Mesothelial cell of epicardium (in vitro differentiated cells): ENCODE measurements at places on chromosomes 7 and 10. TPM values are rescaled to one million over a fixed set of nuclear protein-coding genes. Genes with fewer than 3 reads are reported as not detected.

DNA sequence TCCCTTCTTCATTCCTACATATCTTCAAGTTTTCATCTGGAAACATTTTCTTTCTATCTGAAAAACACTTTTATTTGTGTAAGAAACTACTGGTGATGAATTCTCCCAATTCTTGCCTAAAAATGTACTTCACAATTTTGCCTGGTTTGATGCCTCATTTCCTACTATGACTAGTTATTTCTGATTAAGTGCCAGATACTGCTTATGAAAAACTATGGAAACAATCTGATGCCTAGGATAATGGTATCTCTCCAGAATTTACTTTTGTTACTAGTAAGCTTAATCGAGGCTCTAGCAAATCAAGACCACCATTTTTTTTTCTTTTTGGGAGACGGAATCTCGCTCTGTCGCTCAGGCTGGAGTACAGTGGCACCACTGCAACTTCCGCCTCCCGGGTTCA lies 31.3 kb downstream of the CACUL1 start:
- H3K27ac ChIP-seq, result no peak overlapping the region
- no peak for DNase-seq
- H3K4me1 ChIP-seq, result peaks cover 15% of the 10 kb centered on the region
- no peaks in the 10 kb centered on the region for H3K27me3 ChIP-seq
- peaks cover 2% of the 10 kb centered on the region for H3K36me3 ChIP-seq
- no peak overlapping the region for H3K4me3 ChIP-seq

GRCh38 chr7:106887421-106887820 lies 22.3 kb downstream of the PIK3CG start:
- H3K4me3 ChIP-seq, result no peak overlapping the region
- no peaks in the 10 kb centered on the region for H3K36me3 ChIP-seq
- DNase-seq, result no peak
- peaks cover 3% of the 10 kb centered on the region for H3K4me1 ChIP-seq
- H3K27ac ChIP-seq, result no peak overlapping the region

AKR1D1 gene
- total RNA-seq, result not detected in 3 replicates

DKK1 gene
- total RNA-seq, result 12.7 to 13.3 TPM (median 13.0 TPM) in 3 replicates

DNA sequence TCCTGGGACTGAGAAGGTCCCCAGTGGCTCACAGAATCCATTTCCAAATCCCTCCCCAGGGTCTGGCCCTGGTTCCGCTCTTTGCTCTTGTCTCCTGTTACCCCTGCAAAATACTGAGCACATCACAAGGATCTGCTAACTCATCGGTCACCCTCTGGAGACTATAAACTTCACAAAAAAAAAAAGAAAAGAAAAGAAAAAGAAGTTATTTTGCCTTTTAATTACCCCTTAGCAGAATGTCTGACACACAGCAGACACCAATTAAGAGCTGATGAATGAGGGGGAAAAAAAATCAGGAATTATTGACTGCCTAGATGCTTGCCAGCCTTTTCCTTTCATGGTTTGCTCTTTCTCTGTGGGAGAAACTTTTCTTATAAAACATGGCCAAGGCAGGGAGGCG lies 578.7 kb downstream of the GRID1 start:
- H3K36me3 ChIP-seq, result no peaks in the 10 kb centered on the region
- peaks cover 22% of the 10 kb centered on the region for H3K4me1 ChIP-seq
- no peak overlapping the region for H3K27ac ChIP-seq
- H3K27me3 ChIP-seq, result no peaks in the 10 kb centered on the region
- DNase-seq, result no peak

DNA sequence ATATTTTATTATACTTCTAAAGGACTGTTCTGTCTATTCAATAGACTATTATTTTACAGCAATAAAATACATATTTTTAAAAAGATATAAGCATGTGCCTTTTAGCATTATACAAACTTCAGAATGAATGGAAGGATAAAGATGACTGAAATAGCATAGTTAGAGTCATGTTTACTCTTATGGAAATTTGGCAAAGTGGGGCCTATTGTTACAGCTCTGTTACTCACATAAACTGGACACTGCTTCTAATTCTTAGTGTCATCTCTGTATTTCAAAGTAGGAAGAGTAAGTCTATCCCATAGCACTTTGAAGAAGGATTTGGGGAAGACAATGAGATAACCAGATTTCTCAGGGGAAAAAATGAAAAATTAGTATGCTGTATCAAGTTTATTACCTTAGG lies 168.2 kb downstream of the SKAP2 start:
- DNase-seq, result no peak
- H3K4me1 ChIP-seq, result peaks cover 38% of the 10 kb centered on the region
- no peak overlapping the region for H3K4me3 ChIP-seq
- H3K27ac ChIP-seq, result no peak overlapping the region
- no peaks in the 10 kb centered on the region for H3K27me3 ChIP-seq
- H3K36me3 ChIP-seq, result no peaks in the 10 kb centered on the region

- no peak for DNase-seq
- no peaks in the 10 kb centered on the region for H3K27me3 ChIP-seq
- no peak overlapping the region for H3K4me3 ChIP-seq
- H3K4me1 ChIP-seq, result peaks cover 36% of the 10 kb centered on the region
- no peak overlapping the region for H3K27ac ChIP-seq
These were observed 32.2 kb downstream of the XPNPEP1 start for GRCh38 chr10:109891105-109891504.

GOLGA7B gene
- total RNA-seq, result 0.07 to 0.16 TPM (median 0.09 TPM) in 3 replicates

GRCh38 chr7:49243521-49243920 lies 319.2 kb downstream of the CDC14C start:
- H3K27me3 ChIP-seq, result peaks cover 4% of the 10 kb centered on the region
- H3K36me3 ChIP-seq, result no peaks in the 10 kb centered on the region
- H3K4me1 ChIP-seq, result peaks cover 9% of the 10 kb centered on the region
- no peak for DNase-seq
- no peak overlapping the region for H3K4me3 ChIP-seq
- H3K27ac ChIP-seq, result no peak overlapping the region

DNA sequence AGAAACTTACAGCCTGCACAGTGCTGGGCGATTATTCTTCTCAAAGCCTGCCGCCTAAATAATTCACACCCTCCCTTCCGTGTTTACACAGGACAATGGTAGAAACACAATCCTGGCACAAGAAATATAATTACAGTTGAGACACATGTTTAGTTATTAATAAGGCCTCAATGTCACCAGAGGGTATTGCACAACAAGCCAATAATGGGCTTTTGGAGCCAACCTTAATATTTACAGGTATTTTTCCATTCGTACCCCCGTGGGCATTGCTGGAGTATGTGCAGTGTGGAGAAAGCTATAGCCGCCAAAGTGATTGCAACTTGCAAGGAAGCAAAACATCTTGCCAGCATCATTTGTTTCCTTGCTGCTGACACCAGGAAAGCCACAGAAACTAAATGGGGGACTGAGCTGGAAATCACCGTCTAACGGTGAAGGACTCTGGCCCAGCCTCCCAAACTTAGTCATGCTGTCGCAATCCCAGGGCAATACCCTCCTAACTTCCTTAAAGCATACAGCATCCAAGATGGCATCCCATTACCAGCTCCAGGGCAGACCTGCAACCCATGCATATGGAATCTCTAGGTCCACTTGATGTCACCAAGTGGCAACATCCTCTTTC lies 8.6 kb downstream of the CALN1 start:
- H3K27me3 ChIP-seq, result peaks cover 51% of the 10 kb centered on the region
- H3K4me3 ChIP-seq, result no peak overlapping the region
- DNase-seq, result no peak
- H3K27ac ChIP-seq, result no peak overlapping the region

HBP1 gene
- total RNA-seq, result 67.5 to 76.0 TPM (median 69.8 TPM) in 3 replicates
